Posterior cingulate gyrus (tissue), 11 donors: ENCODE measurements at places on chromosomes 16 and 17.

DNA sequence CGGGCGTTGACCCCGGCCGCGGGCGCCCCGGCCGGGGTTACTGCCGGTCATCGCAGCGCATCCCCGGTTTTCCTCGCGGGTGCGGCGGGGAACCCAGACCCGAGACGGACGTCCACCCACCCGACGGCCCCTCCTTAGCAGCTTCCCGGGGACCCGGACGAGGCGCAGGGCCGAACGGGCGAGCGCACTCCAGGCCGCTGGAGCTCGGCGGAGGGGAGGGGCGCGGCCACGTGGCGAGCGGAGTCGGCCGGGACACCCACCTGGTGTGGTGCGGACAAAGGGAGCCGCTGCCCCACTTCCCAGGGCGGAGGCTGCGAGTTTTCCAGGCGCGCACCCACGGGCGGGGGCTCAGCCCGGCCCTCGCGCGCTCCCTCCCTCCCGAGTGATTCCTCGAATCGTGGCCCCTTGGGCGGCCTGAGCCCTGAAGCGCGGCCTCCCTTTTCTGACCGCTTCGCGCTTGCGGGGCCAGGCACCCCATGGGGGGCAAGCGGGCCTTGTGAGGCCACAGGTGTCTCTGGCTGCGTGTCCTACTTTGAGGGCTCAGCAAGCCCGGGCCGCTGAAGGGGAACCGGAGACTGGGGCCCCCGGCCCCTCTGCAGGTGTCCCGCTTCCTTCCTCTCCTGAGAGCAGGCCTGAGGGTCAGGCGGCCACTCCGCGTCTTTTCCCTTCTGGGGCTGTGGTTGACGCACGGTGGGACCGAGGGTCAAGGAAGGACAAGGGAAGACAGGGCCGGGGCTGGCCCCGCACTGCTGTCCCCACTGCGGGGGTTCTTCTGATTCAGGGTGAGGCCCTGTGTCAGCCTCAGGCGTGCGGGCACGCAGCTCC is 1.1 kb upstream of the FASN start:
- DNase-seq, result no peak

DNA sequence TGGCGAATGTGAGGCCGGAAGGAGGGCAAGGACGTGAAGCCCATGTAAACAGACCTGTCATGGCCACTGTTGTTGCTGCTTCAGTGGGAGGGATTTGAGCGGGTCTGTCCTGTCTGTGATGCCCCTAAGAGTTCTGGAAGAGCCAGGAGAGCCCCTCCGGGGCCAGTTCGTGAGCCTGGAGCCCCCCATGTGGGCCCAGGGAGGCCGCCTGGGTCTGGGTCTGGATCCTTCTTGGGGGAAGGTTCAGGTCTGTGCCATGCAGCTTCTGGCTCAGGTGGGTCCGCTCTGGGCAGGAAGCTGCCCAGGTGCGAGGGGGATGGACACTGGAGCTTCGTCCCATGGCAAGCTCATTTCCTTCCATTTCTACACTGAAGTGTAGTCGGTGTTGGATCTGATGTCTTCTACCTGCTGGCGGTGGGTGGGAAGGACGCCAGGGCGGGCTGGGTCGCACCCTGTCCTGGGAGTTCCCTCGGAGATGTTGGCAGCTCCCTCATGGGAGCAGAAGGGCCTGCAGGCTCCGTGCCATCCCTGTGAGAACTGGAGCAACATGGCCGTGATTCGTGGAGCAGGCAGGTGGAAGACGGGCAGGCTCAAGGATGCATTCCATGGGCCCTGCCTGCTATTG is 11.2 kb upstream of the WFIKKN1 start:
- no peak for DNase-seq

DNA sequence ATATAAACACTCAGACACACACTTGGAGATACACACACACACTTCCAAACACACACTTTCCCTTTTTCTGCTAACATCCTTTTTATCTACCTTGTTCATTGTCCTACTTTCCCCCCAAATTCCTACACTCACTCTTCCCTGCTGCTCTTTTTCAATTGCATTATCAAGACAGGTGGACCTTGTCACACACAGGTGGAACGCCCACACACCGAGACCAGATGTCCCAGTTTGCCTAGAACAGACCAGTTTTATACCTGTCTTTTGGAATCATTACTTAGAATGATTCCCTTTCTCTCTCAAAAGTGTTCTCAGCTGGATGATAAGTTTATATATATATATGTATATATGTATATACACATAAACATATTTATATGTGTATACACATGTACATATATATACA is 50.7 kb upstream of the ARHGAP44 start:
- DNase-seq, result no peak

DNA sequence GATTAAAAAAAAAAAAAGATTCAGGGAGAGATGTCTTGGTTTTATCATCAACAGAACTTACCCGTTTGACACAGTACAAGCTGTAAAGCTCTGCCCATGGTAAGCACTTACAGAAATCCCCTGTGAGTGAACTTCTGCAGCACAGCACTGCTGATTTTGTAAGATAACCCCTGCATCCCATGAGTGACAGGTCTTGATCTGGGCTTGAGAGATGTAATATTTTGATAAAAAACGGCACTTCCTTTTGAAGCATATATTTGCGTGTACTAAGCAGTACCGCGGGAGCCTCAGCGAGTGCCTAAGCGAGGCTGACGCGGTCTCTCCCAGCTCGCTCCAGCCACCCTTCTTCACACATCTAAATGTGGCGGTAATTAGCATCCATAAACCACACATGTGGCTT is 50.5 kb downstream of the IKZF3 start:
- no peak for DNase-seq

GRCh38 chr16:70712942-70713341 is 27.1 kb upstream of the MTSS2 start:
- DNase-seq, result no peak

GRCh38 chr16:88131256-88131655 is 180.0 kb downstream of the BANP start:
- no peak for DNase-seq

- peak; percentile 66 for DNase-seq
These were observed 31.3 kb downstream of the DCUN1D3 start for GRCh38 chr16:20868890-20869289.

DNA sequence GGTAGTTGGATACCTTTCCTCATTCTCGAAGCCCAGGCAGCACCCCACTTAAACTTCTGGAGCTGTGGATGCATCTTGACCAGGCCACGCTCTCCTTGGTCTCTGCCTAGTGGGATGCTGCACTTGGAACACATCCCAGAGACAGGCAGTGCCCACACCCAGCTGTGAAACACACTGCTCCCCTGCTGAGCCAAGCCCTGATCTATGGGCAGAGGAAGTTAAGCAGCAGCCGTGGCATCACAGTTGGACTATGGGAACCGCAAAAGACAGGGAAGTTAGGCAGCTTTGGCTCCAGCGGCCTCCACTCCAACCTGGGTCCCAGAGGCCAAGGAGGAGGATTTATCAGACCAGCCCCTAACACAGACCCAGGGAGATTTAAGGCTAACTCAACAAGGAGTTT is 284.8 kb upstream of the CCL2 start:
- no peak for DNase-seq

DNA sequence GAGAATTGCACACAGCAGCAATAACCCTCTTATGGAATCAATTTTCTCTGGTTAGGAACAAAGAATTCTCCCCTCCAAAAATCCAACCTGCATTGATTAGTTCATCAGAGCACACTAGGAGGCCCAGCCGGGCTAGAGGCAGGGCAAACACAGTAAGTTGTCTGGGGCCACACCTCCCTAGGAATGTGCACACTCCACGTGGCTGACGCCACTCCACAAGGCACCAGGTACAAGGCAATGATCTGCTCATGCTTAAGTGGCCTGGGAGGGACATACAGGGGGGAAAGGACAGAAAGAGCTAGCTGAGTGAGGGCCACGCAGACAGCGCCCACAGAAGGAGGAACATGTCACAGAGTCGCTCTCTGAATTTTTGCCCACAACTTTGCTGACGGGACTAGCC is 107.6 kb downstream of the SLC39A11 start:
- DNase-seq, result no peak

DNA sequence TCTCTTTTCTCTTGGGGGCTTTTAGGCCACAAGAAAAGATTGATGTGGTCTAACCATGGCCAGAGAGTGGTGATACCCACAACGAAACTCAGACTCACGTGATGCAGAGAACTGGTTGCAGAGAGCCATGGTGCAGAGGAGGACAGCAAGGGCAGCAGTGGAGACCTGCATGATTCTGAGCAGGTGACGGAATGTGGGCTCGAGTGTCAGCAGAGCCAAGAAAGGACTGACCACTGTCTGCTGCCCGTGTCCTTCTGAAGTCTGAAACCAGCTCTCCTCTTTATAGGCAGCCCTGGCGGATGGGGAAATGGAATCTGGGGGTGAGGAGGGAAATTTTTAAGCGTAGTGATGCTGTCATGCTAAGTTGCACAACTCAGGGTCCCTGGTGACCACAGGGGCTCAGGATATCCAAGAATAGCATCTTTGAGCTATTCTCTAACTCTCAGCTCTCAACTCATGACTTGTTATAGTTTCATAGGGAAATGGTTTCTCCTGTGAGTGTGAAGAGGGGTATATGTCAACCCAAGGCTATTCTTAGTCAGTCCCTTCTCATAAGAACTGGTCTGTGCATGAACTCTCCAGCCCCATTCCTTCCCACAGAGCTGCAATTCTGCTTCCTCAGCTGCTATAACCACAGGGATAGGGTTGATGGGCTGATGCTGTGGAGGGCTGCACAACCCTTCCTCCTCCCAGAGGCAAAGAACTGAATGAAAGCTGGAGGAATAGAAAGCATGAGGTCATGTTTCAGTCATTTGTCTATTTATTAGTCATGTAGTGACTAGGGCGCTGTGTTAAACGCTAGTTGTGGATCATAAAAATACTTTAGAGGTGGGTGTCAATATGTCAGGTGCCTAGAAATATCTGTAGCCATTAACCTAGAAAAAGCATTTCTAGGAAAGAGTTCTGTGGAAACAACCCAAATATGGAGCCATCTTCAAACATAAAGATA is at the start of gene CCL3:
CCL3 (minus strand) TSS at position 256 of the 949 bp plus-strand sequence; CDS start at position 171, 85 bp downstream.
- DNase-seq, result no peak

DNA sequence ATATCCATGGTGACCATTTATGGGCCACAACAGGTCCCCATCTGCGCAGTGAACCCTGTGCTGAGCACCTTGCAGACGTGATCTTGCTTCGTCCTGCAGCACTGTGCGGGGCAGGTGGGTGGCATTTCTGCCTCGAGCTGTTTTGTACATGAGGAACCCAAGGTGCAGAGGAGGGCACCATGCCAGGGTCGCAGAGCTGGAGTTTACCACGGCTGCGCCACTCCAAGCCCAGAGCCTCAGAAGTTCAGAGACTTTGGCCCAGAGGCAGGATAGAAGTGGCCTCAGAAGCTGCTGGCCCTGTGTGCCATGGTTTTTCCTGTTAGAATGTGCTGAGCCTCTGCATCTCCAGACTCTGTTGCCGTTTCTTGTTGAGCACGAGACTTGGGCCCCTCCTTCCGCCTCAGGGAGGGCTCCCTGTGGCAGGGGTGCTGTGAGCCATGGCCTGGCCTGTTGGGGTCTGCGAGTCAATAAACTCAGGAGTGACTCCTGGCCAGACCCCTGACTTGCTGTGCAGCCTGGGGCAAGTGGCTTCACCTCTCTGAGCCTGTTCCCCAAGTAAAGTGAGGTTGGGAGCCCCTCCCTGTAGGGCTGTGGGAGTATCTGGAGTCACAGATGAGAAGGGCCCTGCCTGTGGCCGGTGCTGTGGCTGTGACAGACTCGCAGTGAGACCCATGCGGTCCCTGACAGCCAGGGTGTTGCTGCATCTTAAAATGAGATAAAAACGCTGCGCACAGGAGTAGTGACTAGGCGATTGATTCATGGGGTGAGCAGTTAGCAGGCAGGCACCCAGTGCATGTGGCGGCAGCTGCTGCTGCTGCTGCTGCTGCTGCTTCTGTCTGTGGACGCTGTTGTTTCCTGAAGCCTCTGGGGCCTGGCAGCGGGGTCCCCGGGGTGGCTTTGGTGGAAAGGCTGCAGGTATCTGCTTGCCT is 11.8 kb downstream of the MAP2K3 start:
- no peak for DNase-seq

GRCh38 chr17:48433896-48434295 is 3.9 kb upstream of the SKAP1 start:
- no peak for DNase-seq

DNA sequence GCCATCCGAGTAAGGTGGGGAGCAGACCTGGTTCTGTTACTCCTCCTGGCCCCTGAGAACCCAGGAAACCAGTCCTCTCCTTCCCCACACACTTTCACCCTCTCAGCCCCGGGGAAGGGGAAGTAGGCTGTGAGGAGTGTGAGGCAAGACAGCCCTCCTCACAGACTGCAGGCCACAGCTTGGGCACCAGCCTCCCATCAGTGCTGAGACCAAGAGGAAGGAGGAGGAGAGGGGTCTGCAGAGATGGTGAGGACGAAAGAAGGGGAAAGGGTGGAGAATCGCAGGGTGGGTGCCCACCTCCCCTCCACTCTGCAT is 7.0 kb downstream of the G6PC3 start:
- peak; percentile 79 for DNase-seq

DNA sequence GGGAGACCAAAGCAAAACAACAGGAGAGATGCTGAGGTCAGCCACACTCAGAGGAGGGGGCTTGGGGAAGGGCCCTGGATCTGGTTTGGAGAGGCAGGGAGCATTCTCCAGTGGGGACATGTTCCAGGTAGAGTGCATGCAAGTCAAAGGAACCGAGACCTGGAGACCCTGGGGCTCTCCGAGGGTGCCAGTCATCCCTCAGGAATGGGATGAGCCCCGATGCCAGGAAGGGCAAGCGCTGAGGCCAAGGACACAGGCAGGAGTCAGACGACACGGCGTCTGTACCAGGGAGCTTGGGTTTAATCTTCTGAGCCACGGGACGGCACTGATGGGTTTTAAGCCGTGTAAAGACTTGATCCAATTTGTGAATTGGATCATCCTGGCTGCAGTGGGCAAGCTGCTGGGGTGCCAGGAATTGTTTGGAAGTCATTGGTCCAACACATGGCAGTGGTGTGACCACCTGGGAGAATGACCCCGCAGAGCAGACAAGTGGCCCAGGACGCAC is 32.9 kb upstream of the ANKRD40CL start:
- no peak for DNase-seq

DNA sequence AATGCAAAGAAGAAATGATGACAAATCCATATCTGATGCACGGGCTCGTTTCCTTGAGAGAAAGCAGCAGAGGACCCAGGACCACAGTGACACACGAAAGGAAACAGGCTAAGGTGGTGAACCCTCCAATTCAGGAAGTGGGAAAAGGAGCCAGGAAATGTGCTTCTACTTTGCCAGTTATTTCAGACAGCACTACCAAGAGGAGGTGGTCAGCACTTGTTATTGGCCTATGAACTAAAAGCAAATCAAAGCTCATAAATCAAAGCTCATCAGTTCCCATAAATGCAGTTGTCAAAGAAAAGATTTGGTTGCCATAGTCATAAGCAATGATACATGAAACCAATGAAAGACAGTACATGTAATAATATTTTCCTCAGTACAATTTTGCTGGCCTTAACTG is 12.6 kb upstream of the CLTC start:
- DNase-seq, result no peak

DNA sequence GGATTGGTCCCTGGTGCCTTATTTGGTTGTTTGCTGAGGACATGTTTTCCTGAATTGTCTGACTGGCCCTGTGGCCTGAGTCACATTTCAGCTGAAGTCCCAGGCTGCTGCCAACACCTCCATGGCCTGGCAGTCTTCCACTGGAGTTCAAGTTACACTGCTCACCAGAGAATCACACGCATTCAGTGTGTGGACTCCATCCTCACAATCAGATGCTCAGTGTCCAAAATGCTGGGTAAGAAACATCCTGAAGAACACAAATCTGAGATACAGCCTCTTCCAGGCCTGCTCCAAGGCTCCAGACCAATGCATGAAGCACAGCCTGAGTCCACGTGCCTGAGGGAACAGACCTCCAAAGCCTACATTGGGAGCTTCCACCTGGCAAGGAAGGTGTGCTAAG is 19.2 kb downstream of the CD300LB start:
- DNase-seq, result no peak
